HTR-8/SVneo (cell line): ENCODE measurements at places on chromosomes 6 and 20.

DNA sequence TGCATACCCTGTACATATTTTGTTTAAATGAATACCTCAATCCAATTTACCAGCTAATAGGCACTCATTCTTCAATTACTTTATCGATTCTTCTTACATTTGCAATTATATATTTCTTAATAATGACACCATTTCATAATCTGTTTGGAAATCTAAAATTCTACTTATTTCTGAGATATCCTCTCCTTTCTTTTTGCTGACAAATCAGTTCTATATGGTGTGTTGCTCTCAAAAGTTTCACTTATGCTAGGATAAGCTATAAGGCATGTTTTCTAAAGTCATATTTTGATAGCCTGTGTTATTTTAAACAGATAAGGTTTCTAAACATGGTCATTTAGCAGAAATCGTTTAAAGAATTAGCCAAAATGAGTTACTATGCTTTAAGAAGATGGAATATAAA is 140.6 kb upstream of the GJE1 start:
- no peak for DNase-seq

DNA sequence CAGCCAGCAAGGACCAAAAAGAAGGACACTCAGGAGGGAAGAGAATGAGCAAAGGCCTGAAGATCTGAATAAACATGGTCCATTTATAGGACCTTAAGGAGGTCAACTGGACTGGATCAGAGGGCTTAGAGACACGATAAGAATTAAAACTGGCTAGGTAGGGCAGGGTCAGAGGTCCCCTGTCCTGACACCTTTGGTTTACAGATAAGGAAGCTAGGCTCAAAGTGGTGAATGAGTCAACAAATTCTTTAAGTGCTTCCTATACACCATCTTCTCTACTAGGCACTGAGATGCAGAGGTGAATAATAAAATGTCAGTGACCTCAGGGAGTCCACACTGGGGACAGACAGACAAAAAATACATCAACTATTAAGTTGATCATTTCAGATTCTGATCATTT is 70.3 kb downstream of the HIVEP2 start:
- DNase-seq: no peak

- no peak for DNase-seq
Measured at GRCh38 chr6:160103825-160104100, 17.9 kb upstream of the SLC22A1 start.

DNA sequence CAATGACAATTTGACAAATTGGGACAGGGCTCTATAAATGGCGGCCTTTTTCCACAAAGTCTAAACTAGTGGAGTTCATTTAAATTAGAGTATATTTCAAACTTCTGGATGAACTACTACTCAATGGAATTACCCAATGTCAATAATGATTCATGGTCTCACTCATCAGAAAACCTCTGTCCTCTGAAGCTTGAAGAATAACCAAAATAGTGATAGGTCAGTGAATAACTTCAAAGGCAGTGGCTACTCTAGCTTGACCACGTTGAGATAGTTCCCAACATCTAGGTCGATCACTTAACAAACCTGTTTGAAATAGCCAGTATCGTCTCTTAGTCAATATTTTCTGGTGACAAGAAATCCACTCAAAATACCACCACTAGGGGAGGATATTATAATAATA is 197.6 kb downstream of the HDGFL1 start:
- no peak for DNase-seq
